ENCODE measurements at places on chromosomes 4 and X. TPM values are rescaled to one million over a fixed set of nuclear protein-coding genes. Genes with fewer than 3 reads are reported as not detected.
A peak's percentile ranks its signal among the peaks of the same experiment; 100 is the strongest.

DNA sequence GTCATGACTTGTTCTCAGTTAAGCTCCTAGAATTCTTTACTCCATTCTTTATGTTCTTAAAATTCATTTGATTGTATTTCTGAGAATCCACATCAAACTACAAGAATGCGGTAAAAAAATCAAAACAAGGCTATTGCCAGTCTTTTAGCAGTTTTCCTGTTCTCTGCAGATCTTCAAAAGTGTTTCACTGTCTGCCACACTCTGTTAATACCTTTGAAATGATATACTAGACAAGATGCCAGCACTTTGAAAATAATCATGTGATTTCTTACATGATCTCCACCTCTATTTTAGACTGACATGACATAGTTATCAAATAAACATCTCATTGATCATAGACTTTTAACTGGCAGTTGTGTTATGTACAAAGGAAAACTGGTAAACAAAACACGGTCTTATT lies 30.1 kb upstream of the GPRIN3 start:
- peak; percentile 60 for DNase-seq
- no peaks in the 10 kb centered on the region for H3K27me3 ChIP-seq
- H3K4me3 ChIP-seq = no peak overlapping the region
- peaks cover 19% of the 10 kb centered on the region for H3K4me1 ChIP-seq
- H3K27ac ChIP-seq = no peak overlapping the region
- no peaks in the 10 kb centered on the region for H3K36me3 ChIP-seq

FAT1 gene
- 0.20 TPM for total RNA-seq

CDKL2 gene
- total RNA-seq = 0.24 TPM

GRCh38 chrX:140744085-140744484 lies 34.5 kb downstream of the LINC00632 start:
- H3K4me3 ChIP-seq = no peak overlapping the region
- no peak overlapping the region for H3K27ac ChIP-seq
- H3K4me1 ChIP-seq = no peaks in the 10 kb centered on the region
- DNase-seq = no peak
- no peaks in the 10 kb centered on the region for H3K27me3 ChIP-seq

AFP gene
- total RNA-seq = not detected

GRCh38 chr4:42151568-42152506 lies 618 bp downstream of the BEND4 start:
- H3K36me3 ChIP-seq = no peaks in the 10 kb centered on the region
- no peaks in the 10 kb centered on the region for H3K27me3 ChIP-seq
- no peak overlapping the region for H3K27ac ChIP-seq
- H3K4me1 ChIP-seq = no peaks in the 10 kb centered on the region
- no peak overlapping the region for H3K4me3 ChIP-seq

PDZD4 gene
- 0.44 TPM for total RNA-seq

- no peak overlapping the region for H3K27ac ChIP-seq
- H3K4me3 ChIP-seq = no peak overlapping the region
- H3K36me3 ChIP-seq = no peaks in the 10 kb centered on the region
- H3K4me1 ChIP-seq = no peaks in the 10 kb centered on the region
Measured at GRCh38 chrX:107454302-107454701, 4.8 kb downstream of the FRMPD3 start.

DNA sequence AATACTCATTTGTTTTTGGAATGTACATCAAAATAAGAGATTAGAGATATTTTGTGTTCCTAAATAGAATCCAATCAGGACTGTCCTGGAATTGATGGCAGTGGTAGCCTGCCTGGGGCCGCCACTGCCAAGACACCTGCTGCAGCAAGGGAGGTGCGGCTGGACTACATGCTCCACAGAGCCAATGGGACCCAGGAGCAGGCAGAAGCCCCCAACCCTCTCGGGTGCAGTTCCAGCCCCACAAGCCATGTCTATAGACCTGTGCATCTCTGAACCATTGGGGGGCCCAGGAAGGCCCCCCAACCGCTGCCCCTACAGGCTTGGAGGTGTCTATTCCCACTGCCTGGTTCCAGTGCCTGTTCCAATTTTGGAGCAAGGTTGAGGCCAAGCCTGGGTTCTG lies 1524.3 kb downstream of the PCDH18 start:
- no peaks in the 10 kb centered on the region for H3K4me1 ChIP-seq
- no peak for DNase-seq
- H3K27ac ChIP-seq = no peak overlapping the region
- no peaks in the 10 kb centered on the region for H3K36me3 ChIP-seq

DNA sequence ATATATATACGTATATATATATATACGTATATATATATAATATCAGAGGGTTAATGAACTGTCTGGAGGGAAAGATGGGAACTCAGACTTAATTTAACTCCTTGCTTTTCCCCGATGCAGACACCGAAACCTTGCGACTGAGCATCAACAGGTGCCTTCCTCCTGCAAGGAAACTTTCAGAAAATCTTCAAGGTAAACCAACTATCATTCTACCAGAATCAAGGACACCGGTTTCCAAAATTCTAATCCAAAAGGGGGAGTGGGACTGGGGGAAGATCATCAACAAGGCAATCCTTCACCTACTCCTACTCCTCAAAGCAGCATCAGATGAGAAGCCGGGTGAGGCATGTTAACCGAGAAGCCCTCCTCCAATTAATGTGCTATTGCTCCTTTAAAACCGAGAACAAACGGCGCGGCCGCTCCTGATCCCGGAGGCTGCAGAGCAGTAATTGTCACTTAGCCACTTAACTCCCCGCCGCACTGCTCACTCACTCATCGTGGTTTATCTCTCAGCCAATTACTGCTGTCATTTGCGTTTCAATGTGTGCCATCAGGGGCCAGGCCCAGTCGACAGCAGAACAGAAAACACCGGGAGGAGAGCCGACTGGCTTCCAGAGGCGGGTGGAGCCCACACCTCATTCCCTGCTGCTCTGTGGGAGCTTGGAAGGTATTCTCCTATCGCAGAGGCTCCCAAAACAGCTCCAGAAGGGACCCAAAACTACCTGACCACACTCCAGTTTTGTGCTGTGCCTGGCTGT lies 61.7 kb downstream of the MAML3 start:
- DNase-seq = no peak
- H3K27ac ChIP-seq = no peak overlapping the region
- peaks cover 5% of the 10 kb centered on the region for H3K4me1 ChIP-seq
- H3K27me3 ChIP-seq = no peaks in the 10 kb centered on the region

- no peak for DNase-seq
- no peak overlapping the region for H3K27ac ChIP-seq
- H3K27me3 ChIP-seq = no peaks in the 10 kb centered on the region
- no peaks in the 10 kb centered on the region for H3K36me3 ChIP-seq
- no peak overlapping the region for H3K4me3 ChIP-seq
Measured at GRCh38 chr4:42104521-42104920, 47.9 kb downstream of the BEND4 start.

GRCh38 chr4:38185406-38186144 lies 225.4 kb downstream of the PTTG2 start:
- no peak overlapping the region for H3K27ac ChIP-seq
- no peak overlapping the region for H3K4me3 ChIP-seq
- H3K4me1 ChIP-seq = no peaks in the 10 kb centered on the region
- H3K27me3 ChIP-seq = no peaks in the 10 kb centered on the region
- H3K36me3 ChIP-seq = no peaks in the 10 kb centered on the region

DNA sequence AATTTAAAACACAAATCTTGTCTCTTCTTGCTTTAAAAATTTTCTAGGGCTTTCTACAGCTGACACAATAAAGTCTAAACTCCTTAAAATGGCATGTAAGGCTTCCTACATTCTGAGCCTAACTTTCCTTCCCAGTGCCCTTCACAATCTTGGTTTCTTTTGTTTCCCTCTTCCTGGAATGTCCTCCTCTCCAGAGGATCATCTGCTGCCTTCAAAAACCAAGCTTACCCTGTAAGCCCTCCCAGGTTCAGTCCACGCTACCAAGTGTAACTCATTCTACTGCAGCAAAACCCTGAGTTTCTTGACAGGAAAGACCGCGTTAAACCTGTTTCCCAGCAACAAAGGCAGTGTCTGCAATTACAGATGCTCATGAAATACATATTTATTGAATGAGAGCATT lies 91.3 kb downstream of the SHISA3 start:
- H3K36me3 ChIP-seq = no peaks in the 10 kb centered on the region
- no peak for DNase-seq
- H3K4me1 ChIP-seq = no peaks in the 10 kb centered on the region
- no peak overlapping the region for H3K27ac ChIP-seq
- no peaks in the 10 kb centered on the region for H3K27me3 ChIP-seq

GRCh38 chr4:30790998-30791397 lies 70.8 kb downstream of the PCDH7 start:
- H3K27me3 ChIP-seq = no peaks in the 10 kb centered on the region
- H3K27ac ChIP-seq = no peak overlapping the region
- H3K4me3 ChIP-seq = no peak overlapping the region
- DNase-seq = no peak
- no peaks in the 10 kb centered on the region for H3K36me3 ChIP-seq
- no peaks in the 10 kb centered on the region for H3K4me1 ChIP-seq

KLHL4 gene
- not detected for total RNA-seq

DNA sequence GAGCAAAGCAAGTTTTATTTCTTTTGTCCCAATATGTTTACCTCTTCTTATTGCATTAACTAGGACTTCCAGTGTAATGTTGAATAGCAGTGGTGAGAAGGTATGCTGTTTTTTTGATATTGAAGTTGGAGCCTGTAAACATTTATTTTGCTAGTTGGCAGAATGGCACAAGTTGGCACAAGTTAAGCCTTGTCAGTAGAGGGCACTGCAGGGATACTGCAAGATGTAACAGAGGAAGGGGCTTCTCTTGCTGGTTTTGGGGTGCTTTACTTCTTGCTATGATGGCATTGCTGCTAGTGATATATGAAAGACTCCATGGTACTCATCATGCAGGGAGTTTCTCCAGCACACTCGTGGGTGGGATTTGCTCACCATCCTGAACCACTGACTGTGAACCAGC lies 327.3 kb upstream of the ARX start:
- H3K27ac ChIP-seq = no peak overlapping the region
- H3K36me3 ChIP-seq = no peaks in the 10 kb centered on the region
- no peak overlapping the region for H3K4me3 ChIP-seq

GRCh38 chr4:17956245-17956644 lies 65.3 kb downstream of the LCORL start:
- no peak overlapping the region for H3K27ac ChIP-seq
- no peaks in the 10 kb centered on the region for H3K27me3 ChIP-seq
- H3K4me3 ChIP-seq = no peak overlapping the region
- DNase-seq = no peak
- H3K4me1 ChIP-seq = no peaks in the 10 kb centered on the region

- no peaks in the 10 kb centered on the region for H3K36me3 ChIP-seq
- no peaks in the 10 kb centered on the region for H3K27me3 ChIP-seq
- no peak for DNase-seq
- no peak overlapping the region for H3K4me3 ChIP-seq
- no peaks in the 10 kb centered on the region for H3K4me1 ChIP-seq
- no peak overlapping the region for H3K27ac ChIP-seq
Measured at GRCh38 chr4:16157609-16158503, 68.4 kb downstream of the TAPT1 start.

DNA sequence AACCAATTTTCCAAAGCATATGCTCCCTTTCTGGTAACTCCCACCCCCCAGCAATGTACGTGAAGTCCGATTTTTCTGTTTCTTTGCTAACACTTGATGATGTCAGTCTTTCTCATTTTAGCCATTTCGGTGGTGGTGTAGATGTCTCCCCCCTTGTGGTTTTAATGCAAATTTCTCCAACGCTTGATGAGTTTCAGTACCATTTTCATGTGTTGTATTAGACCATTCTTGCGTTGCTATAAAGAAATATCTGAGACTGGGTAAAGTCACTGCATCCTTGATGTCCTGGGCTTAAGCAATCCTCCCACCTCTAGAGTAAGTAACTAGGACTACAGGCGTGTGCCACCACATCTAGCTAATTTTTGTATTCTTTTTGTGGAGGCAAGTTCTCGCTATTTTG lies 148.4 kb upstream of the VCX3A start:
- H3K4me1 ChIP-seq = no peaks in the 10 kb centered on the region
- no peaks in the 10 kb centered on the region for H3K27me3 ChIP-seq
- H3K27ac ChIP-seq = no peak overlapping the region
- DNase-seq = no peak
- no peak overlapping the region for H3K4me3 ChIP-seq

DNA sequence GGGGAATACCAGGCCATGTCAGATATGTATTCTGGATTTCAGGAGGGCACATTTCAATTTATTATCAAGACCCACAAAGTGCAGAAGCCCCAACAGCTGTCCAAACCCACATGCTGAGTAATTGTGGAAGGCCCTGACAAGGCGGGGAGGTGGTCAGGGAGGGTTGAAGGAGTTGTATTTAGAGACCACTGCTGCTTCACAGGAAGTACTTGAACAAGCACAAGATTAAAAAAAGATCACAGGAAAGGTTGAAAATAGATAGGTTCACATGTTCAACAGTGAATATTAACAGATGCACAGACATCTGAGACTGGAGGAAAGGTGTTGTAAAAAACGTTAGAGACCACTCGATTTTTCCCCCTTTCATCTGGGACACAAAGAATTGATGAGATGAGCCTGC lies 17.9 kb downstream of the ATP8A1 start:
- no peak overlapping the region for H3K4me3 ChIP-seq
- DNase-seq = no peak
- H3K27ac ChIP-seq = no peak overlapping the region
- no peaks in the 10 kb centered on the region for H3K27me3 ChIP-seq
- H3K4me1 ChIP-seq = peaks cover 37% of the 10 kb centered on the region

DNA sequence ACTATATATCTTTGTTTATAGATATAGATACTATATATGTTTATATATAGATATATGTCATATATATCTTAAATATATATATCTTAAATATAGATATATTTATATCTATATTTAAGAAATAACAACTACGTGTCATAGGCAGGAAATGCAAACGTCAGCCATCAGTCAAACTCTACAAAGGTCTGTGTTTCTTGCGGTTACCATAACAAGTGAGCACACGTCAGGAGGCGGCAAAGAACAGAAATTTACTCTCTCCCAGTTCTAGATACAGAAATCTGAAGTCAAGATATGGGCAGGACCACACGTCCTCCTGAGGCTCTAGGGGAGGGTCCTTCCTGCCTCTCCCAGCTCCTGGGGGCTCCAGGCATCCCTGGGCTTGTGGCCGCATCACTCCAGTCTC lies 6.5 kb downstream of the PLCXD1 start:
- H3K4me3 ChIP-seq = no peak overlapping the region
- no peak overlapping the region for H3K27ac ChIP-seq
- H3K4me1 ChIP-seq = peaks cover 9% of the 10 kb centered on the region
- no peak for DNase-seq
- H3K36me3 ChIP-seq = no peaks in the 10 kb centered on the region

PAGE2 gene
- not detected for total RNA-seq

GRCh38 chr4:76751612-76752343 lies 146.2 kb downstream of the SOWAHB start:
- H3K27ac ChIP-seq = no peak overlapping the region
- H3K36me3 ChIP-seq = no peaks in the 10 kb centered on the region
- H3K27me3 ChIP-seq = no peaks in the 10 kb centered on the region
- no peak for DNase-seq
- H3K4me1 ChIP-seq = no peaks in the 10 kb centered on the region
- no peak overlapping the region for H3K4me3 ChIP-seq

DNA sequence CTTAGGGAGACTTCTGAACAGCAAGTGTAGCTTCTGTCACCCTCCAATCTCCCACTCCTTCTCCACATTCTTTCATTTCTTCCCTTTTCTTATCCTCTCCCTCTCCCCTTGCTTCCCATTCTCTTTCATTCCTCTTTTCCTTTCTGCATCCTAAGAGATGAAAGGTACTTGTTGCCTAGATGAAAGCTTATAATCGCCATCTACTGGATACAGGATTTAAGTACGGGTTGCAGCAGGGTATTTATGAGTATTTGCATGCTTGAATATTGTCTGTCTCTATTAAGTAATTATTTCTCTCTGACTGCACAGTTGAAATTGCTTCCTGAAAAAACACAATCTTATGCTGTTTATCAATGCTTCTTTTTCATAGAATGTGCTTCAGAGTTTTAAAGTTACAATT lies 174.0 kb upstream of the TENT5D start:
- DNase-seq = no peak
- H3K27ac ChIP-seq = no peak overlapping the region

KLB gene
- total RNA-seq = not detected

- H3K27me3 ChIP-seq = no peaks in the 10 kb centered on the region
- H3K36me3 ChIP-seq = peaks cover 3% of the 10 kb centered on the region
- H3K4me3 ChIP-seq = no peak overlapping the region
Measured at GRCh38 chr4:25236971-25237370, 3.1 kb downstream of the PI4K2B start.
